Colonic mucosa (tissue), 4 donors: ENCODE measurements at places on chromosomes 12 and 14. TPM values are rescaled to one million over a fixed set of nuclear protein-coding genes. Genes with fewer than 3 reads are reported as not detected.

DNA sequence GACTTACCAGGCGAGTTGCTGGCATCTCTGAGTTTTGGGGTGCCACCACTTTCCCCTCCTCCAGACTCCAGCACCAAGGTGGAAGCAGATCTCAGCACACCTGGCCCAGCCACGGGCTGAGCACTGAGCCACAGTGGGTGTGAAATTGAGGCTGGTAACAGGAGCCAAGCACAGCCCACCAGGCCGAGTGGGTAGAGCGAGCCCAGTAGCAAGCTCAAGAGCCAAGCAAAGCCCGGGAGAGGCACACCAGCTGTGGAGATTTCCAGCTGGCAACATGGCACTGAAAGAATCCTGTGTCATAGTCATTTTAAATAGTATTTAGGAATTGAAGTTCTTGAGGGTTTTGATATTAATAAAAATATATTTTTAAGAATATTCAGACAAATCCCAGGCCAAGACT lies 596.2 kb upstream of the TMEM132C start:
- no peak for DNase-seq

- DNase-seq = no peak
Measured at GRCh38 chr12:107525063-107525718, 160.4 kb upstream of the PWP1 start.

DNA sequence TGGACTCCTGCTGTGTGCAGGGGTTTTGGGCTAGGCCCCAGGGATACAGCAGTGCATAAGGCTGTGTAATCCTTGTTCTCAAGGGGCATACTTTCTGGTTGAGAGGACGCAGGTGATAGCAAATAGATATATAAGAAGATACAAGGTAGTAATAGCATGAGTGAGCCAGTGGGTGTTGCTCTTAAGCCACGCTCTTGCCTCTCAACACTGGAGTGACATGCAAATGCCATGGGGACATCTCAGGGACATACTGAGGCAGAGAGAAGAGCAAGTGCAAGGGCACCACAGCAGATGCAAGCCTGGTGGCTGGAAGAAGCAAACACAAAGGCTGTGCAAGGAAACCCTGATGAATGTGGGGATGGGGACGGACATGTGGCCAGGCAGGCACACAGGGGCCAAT lies 223.3 kb downstream of the CHST11 start:
- DNase-seq = no peak

- DNase-seq = no peak
Measured at GRCh38 chr14:71711619-71712018, 220.6 kb upstream of the RGS6 start.

- no peak for DNase-seq
Measured at GRCh38 chr14:65336191-65336591, 76.3 kb upstream of the FUT8 start.

- DNase-seq = peak; percentile 86
Measured at GRCh38 chr12:111766608-111767361, at the start of gene ALDH2. Gene ALDH2, plus strand, starts transcription at chr12:111766933. Its CDS starts 50 bp downstream, at chr12:111766983.

The DBX2 gene
- total RNA-seq = not detected

The MGP gene
- total RNA-seq = 180 TPM

The PARPBP gene
- 23.7 TPM for total RNA-seq

The PLA2G1B gene
- total RNA-seq = not detected

The HDAC7 gene
- 29.7 TPM for total RNA-seq

The HPD gene
- 0.27 TPM for total RNA-seq

The CLEC2A gene
- not detected for total RNA-seq

The TEX52 gene
- total RNA-seq = not detected
